Cerebellum (tissue), 4 donors: ENCODE measurements at places on chromosomes 7 and 10. TPM values are rescaled to one million over a fixed set of nuclear protein-coding genes. Genes with fewer than 3 reads are reported as not detected.

GRCh38 chr7:48389977-48390376, 218.7 kb downstream of the ABCA13 start:
- no peak for DNase-seq

DNA sequence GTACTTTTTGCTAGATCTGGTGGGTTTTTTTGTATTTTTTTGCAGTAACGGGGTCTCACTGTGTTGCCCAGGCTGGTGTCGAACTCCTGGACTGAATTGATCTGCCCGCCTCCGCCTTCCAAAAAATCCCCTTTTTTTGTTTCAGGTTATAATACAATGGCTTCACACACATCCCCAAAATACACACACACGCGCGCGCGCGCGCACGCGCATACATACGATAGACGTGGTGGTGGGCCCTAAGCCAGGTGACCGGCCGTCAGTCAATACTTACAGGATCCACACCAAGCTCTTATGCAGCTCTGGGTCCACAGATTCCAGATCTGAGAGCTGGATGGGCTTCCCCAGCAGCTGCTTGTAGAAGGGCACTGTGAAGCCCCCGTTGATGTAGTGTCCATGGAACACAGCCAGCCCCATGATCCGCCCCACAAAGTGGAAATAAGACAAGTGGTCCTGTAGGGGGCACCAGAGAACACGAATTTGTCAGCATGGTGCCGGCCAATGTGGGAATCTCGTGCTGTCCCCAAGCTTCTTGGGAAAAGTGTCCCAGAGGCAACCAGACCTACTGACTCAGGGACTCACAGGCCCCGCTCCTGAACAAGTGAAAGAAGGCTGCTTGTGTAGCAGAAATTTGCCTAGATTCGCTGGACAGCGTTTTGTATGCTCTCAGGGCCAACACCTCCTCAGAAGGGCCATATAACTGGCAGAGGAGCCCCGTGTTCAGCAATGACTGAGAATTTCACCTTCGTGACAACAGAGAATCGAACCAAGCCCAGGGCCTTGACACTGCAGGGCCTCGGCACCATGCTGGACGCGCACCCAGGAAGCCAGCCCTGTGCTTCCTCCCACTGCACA, 103.6 kb downstream of the SMURF1 start:
- DNase-seq = peak; percentile 76

GRCh38 chr7:47373871-47374451, 207.9 kb downstream of the TNS3 start:
- DNase-seq = no peak

- DNase-seq = no peak
These were observed 89.8 kb downstream of the KIAA1549 start for GRCh38 chr7:138891446-138891810.

- no peak for DNase-seq
These were observed 420.9 kb upstream of the GRM3 start for GRCh38 chr7:86222806-86223205.

DNA sequence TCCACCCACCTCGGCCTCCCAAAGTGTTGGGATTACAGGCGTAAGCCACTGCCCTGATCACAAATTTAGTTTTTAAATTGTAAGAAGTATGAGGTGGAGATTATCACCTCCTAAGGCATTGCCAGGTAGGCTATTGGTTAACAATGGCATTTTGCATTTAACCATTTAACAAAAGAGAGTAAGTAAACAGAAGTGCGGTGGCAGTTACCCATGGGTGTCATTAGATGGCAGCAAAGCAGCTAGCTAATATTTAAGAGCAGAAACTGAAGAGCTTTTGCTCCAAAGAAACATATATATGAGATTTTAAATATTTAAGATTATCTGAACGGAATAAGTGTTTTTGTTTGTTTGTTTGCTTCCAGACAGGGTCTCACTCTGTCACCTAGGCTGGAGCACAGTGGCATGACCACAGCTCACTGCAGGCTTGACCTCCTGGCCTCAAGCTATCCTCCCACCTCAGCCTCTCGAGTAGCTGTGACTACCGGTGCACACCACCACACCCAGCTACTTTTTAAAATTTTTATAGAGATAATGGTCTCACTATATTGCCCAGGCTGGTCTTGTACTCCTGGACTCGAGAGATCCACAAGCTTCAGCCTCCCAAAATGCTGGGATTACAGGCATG, 325.5 kb upstream of the C7orf33 start:
- DNase-seq = peak; percentile 17

DNA sequence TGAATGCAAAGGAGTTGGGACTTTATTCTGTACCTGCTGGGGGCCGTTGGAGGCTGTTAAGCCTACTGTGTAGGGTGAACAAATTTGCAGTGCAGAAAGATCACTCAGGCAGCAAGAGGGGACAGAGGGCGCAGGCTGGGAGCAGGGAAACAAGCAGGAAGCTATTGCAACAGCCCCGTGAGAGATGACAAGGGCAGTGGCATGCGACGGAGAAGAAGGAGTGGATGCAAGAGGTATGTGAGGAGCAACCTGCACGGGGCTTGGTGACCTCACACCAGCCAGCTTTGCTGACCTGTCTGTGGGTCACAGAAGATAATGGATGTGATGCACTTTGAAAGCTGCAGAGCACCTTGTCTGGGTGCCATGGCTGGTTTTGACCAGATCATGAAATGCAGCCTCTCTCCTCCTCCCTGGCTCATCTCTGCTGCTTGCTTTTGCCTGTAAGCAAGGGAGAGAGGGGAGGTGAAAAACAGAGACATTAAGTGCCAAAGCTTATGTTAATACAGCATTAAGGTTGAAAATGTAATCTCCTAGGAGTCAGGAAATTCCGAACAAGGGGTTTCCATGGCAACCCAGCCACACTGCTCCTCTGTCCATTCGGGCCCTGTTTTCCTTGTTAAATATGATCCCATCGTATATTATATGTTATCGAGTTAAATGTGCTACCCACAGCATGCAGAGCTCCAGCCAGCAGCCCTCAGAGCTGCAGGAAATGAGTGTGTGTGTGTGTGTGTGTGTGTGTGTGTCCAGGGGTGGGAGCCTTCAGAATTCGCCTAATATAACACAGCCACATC, 314.3 kb upstream of the ZMIZ1 start:
- no peak for DNase-seq

DNA sequence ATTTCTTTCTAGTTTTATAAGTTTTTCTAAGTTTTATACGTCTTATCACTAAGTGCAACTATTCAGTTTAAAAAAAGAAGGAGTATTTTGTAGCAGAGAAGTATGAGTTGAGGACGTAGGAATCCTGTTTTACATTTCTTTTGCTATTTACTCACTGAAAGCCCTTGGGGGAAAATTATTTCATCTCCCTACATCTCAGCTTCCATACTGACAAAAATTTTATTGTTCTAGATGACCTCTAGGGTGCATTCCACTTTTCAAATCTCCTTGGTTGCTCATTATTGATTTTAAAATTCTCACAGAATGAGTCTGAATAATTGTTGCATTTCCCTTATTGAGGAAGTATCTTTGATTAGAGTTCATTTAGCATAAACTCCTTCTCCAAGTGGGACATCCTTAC, 14.9 kb upstream of the PDK4 start:
- no peak for DNase-seq

- no peak for DNase-seq
These were observed 9.0 kb upstream of the GARS1 start for GRCh38 chr7:30585675-30586074.

- no peak for DNase-seq
These were observed 109.6 kb upstream of the FAM3C start for GRCh38 chr7:121505540-121506182.

DNA sequence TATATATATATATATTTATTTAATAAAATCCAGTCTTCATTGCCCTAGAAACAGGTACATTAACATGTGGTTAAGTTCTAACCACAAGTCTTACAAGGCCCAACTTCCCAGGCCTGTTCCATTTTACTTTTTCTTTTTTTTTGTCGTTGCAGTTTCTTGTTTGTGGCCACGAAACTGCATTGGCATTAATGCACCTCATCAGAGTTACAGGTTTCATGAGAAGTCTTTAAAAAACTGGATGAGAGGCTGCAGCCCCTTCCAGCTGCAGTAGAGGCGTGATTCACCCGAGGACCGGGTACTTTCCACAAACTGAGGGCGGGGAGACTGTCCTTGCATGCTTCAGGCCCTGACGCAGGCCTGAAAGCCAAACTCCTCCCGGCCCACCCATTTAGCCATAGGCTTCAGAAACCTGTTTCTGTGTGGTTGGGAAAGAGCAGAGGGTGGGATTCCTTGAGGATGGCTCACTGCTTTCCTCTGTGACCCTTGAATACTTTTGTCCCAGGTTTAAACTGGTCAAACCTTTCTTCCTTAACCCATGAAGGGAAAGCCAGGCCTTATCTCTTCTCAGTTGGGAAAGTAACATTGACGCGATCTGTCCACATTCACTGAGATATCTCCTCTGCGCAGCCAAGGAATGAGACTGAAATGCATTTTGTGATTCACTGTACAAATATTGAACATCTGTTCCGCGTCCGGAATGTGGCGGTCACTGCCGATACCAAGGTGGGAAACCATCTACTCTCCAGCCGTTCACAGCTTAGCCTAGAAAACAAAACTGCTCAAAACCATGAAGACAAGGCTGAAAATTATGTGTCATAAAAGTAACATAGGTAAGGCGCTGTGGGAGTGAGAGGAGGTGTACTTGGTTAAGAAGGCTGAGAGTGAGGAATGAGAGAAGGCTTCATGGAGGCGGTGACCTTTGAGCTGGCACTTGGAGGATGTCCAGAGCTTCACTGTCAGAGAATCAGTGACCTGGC, 311.7 kb downstream of the GATA3 start:
- no peak for DNase-seq

DNA sequence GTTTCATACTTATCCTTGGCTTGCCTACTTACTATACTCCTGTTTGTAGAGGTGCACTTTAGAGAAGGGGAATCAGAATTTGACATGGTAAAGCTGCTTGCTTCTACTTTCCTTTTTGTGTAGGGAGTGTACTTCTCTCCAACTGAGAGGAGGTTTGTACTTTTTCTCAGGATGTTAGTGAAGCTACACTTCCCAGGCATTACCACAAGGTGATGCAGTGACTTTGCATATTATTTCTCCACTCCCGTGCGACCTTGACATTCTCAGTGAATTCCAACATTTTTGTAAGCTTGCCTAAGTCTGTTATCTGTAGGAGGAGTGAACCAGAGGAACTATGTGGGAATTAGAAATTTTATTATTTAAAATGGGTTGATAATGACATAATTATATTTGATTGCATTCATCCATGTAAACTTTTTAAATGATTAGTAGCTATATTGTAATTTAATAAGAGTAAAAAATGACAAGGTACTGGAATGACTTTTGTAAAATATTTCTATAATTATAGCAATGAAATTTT, 5.2 kb downstream of the TAX1BP1 start:
- DNase-seq = peak; percentile 25

- DNase-seq = no peak
These were observed 347.0 kb upstream of the MTPN start for GRCh38 chr7:136324073-136324704.

DNA sequence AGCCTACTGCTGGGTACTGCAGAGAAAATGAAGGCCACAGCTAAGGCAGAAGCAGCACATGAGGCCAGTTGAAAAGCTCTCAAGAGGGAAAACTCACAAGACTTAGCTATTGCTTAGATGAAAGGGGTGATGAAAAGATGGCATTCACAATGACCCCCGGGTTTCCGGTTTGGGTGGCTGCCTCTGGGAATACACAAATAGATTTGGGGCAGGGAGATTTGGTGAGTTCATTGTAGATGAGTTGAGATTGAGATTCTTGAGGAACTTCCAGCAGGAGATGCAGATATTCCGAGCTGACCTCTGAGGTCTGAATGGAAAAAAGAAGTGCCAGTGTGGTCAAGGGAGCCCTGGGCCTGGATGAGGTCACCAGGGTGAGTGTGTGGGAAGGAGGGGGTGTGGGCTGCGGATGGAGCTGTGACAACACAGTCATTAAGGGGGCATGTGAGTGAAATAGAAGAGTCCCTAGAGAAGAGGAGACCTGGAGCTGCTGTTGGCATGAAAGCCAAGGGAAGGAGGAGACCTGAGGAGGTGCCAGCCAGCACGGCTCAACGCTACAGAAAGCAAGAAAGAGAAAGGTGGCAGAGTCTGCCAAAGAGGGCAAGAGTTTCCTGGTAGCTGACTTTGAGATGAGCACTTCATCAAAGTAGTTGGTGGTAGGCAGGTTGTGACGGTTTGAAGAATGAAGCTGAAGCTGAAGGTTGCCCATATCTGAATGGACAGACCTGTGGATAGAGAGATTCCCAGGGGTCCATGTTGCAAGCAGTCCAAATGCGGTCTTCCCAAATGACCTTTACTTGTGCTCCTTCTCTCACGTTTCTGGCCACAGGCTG, 43.7 kb downstream of the HIF1AN start:
- DNase-seq = no peak

The ADK gene
- 44.1 TPM for total RNA-seq

The WAC gene
- 130 TPM for total RNA-seq

The TUBB8 gene
- not detected for total RNA-seq

The HOGA1 gene
- 3.4 TPM for total RNA-seq

The WAPL gene
- 57.0 TPM for total RNA-seq

The PGAM2 gene
- total RNA-seq = 13.0 TPM

The ELN gene
- 27.0 TPM for total RNA-seq

The DKK1 gene
- 2.0 TPM for total RNA-seq

The HOXA2 gene
- not detected for total RNA-seq

The OR6V1 gene
- total RNA-seq = not detected
